ENCODE measurements at places on chromosomes 2 and 18.

DNA sequence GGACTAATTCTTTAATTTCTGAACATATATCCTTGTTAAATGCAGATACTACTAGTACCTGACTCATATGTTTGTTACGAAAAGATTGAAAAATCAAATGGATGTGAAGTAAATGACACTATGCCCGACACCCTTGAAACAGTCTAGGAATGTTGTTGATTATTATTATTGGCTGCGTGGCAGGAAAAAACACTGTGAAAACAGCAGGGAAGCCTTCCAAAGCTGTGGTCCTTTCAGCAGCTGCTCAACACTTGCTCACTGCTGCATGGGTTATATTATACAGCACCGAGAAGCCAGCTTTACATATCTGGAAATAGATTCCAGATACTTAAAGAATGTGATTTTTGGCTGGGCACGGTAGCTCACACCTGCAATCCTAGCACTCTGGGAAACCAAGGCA lies 26.5 kb downstream of the CRYGD start:
- DNase-seq, result no peak

DNA sequence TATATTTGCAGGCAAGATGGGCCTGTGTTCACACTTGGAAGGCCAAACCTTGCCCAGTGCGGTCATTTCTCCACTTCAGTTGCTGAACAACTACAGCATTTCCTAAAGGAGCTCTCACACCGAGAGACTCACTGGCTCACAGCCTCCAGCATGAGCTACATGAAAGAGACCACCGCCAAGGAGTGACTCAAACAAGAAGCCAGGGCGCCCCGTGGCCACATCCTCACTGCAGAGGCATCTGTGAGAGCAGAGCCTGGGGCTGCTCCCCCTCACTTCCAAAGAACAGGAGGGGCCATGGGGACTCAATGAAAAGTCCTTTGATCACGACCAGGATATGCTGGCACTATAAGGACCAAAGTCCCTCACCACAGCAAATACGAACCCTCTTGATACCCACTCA lies 50.0 kb downstream of the TMEM163 start:
- no peak for DNase-seq

DNA sequence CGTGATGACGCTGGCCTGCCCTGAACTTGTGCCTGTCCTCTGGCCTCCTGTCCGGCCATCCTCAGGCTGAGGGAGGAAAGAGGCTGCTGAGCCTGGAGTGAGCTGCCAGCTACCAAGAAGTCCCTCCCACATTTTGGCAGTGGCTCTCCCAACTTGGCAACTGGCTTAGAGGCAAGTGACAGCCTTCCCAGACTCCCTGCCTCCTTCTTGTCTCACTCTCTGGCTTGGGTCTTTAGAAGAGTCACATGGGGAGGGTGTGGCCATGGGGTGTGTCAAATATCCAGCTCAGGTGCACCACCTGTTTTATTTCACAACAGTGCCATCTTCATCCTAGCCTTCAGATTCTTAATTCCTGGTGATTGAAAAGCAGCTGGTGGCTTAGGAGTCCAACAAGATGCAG lies 222.9 kb downstream of the PRKCE start:
- peak; percentile 35 for DNase-seq

- no peak for DNase-seq
Measured at GRCh38 chr2:149365931-149366583, 35.7 kb downstream of the LYPD6 start.

GRCh38 chr2:212726403-212726802 lies 187.8 kb upstream of the ERBB4 start:
- no peak for DNase-seq

DNA sequence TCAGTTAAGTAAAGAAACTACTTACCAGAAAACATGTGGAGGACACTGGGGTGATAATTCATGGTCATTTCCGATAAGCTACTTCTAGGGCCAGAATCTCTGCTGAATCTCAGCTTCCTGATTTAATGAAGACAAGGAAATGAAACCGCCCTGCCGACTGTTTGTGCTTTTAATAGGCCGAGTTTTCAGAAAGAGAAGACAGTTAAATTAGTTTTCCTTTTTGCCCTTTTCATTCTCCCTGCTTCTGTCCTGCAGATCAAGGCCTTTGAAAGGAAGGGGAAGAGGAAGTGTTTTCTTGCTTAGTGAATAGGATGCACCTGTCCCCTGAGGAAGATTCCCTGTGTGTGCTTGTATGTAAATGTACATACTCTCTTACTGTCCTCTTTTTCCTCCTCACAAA lies 126.6 kb downstream of the SH3RF3 start:
- DNase-seq, result peak; percentile 23

DNA sequence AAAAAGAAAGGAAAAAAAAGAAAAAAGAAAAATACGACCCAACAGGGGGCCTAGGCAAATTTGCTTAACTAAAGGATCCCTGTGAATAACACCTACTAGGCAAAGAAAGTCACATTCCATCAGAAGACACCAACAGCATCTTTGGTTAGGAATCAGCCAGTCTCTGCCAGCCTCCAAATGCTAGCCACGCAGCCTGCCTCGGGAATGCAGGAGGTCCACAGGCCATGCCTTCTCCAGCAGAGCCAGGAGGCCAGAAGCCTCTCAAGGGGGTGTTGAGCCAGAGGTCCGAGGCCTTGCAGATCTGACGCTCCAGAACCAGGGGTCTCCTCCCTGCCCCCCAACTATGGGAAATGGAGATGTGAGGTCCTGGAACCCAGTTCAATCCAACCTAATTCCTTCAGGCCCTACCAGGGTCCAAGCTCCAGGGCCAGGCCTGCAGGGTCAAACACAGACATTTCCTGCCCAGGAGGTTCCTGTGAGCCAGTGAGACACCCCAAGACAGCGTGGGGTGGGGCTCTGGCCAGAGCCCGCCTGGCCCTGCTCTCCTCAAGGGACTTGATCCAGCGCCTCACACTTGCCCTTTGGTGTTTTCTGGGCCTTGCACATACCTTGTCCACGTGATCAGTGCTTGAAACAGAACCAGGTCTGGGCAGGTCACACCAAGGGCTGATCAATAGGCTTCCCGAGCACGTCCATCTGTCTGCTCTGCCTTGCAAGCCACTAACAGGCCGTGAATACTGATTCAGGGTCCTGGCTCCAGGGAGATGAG lies 289.6 kb upstream of the ID2 start:
- no peak for DNase-seq

DNA sequence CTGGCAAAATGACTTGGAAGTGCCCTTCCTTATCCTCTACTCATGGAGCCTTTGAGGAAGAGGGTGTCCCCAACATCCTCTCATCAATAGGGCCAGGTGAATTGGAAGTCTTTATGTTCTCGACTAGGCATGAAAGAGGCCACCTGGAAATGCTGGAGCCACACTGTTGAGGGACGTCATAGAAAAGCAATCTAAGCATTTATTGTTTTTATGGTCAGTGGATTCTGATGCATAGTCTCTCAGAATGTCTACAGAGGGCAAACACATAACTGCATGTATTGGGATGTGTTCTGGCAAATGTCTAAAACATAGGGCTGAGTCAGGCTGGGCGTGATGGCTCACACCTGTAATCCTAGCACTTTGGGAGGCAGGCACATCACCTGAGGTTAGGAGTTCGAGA lies 246.6 kb upstream of the SP5 start:
- no peak for DNase-seq

GRCh38 chr2:49248506-49248905 lies 94.2 kb upstream of the FSHR start:
- DNase-seq, result no peak

GRCh38 chr2:191222952-191223351 lies 22.3 kb upstream of the MYO1B start:
- DNase-seq, result no peak

GRCh38 chr2:1979138-1979537 lies 234.8 kb upstream of the PXDN start:
- no peak for DNase-seq

GRCh38 chr2:201203916-201204654 lies 21.1 kb downstream of the CASP10 start:
- DNase-seq, result no peak

GRCh38 chr18:23053776-23054457 lies 81.4 kb upstream of the CABLES1 start:
- peak; percentile 8 for DNase-seq

- DNase-seq, result no peak
Measured at GRCh38 chr2:156517419-156517818, 81.2 kb downstream of the GPD2 start.

DNA sequence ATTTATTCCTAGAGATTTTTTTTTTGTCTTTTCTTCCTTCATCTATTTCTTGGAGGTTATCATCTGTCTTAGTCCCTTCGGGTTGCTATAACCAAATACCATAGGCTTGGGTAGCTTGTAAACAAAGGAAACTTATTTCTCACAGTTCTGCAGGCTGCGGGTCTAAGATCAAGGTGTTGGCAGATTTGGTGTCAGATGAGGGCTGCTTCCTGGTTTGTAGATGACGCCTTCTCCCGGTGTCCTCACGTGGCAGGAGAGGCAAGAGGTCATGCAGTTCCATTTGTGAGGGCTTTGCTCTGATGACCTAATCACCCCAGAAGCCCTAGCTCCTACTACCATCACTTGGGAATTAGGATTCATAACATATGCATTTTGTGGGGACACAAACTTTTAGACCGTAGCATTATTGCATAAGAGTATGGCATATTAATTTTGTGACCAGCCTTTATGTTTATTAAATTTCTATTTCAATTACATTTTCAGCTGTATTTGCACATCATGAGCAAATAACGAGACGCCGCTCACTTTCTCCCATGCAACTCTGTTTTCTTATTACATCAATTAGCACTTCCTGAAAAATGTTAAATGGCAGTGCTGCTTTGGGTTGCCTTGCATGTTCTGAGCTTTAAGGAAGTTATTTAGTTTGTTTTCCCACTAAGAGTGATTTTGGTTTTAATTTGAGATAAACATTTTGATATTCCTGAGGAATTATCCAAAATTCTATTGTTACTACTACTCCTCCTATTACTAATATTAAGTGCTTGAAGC lies 246.4 kb upstream of the HDAC4 start:
- no peak for DNase-seq

DNA sequence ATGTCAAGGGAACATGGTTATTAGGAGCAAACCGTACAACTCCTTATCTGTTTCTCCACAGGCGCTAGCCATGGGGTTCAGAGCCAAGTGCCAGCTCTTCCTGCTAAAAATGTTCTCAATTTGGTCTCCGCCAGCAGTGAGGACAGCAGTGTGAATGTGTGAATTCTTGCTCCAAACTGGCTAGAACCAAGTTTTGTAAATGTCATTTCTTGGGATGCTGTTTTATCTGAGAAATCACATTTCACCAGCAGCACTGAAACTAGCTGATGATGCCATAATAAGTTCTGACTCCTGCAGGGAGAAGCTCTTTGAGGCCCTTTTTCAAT lies 140.6 kb upstream of the LGALSL start:
- DNase-seq, result no peak

DNA sequence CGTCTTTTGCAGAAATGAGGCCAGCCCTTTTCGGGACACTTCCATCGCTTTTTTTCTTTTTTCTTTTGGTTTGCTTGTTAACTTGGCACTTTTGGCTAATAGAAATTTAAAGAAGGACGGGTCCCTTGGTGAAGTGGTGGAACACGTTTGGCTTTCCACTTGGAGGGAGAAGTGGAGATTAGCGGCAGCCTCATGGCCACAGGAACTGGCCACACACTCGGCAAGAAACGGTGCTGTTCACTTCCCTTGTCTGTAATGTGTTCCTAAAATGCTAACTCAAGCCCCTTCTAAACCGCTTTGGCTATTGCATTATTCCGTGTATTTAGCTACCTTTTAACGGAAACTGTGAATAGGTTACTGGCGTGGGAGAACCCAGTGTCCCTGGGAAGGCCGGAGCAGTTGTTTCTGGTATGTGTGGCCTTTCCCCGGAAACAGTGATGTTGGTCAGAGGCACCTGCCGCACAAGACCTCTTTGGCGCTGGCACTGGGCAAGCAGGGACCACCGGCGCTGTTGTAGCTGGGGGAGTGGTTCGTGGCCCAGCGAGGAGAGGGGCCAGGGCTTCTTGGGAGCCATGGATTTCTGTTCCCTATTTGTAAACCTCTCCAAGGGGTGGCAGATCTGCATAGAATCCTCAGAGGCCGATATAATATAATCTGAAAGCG lies 981 bp downstream of the RAMP1 start:
- DNase-seq, result peak; percentile 66

DNA sequence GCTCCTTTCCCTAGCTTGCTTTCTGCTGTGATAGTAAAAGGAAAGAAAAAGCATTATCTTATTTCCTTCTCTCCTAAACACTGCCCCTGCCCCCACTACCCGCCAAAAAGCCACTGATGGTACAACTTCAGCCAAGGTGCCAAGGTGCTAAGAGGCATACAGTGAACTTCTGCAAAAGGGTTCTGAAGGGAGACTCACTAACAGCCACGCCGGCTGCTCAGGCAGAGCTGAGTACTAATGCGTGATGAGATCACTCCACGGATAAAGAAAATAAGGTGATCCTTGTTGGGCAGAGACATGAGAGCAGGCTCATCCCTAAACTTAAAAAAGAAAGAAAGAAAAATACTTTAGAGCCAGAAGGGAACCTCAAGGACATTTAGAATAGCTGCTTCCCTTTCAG lies 60.5 kb upstream of the PXDN start:
- DNase-seq, result no peak

DNA sequence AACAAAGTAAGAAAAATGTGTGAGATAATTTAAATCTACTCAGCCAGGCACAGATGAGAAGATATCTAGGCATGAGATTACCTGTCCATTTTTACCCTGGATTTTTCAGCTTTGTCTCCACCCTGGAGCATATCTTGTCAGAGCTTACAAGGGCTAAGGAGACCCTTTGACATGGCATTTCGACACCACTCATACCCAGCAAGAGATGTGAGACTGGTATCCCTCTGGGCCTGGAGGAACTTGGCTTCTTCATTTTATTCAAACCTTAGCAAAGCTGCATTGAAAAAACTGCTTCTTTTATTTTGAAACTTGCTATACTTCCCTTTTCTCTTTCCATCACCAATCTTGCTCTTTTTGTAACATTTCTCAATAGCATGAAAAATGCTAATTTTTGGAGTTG lies 194.9 kb upstream of the HNMT start:
- DNase-seq, result no peak

GRCh38 chr2:119782308-119783027 lies 22.7 kb downstream of the PTPN4 start:
- no peak for DNase-seq

- no peak for DNase-seq
Measured at GRCh38 chr2:121721926-121722325, 14.7 kb downstream of the NIFK start.

DNA sequence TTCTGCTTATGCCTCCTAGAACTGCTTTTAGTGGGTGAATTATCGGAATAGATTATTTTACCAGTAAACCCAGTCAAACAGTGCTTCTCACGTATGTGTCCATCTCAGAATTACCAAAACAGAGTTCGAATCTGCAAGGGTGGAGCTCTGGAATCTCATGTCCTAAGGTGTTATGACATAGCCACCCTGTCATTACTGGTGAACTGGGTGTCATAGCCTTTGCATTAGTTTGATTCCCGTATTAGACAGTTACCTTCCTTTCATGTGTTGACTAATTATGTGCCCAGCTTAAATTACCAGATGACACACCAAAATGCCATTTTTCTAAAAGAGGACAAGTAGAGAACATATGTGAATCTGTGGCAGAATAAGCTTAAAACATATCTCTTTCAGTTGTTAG lies 15.2 kb upstream of the KCNJ13 start:
- DNase-seq, result no peak

- DNase-seq, result no peak
Measured at GRCh38 chr2:161418275-161418714, 2.2 kb downstream of the TBR1 start.

Data from midbrain (tissue), 1 donor.